ENCODE measurements at places on chromosomes 1 and 21.

- no peak for DNase-seq
Measured at GRCh38 chr1:208173749-208174148, 70.4 kb downstream of the PLXNA2 start.

DNA sequence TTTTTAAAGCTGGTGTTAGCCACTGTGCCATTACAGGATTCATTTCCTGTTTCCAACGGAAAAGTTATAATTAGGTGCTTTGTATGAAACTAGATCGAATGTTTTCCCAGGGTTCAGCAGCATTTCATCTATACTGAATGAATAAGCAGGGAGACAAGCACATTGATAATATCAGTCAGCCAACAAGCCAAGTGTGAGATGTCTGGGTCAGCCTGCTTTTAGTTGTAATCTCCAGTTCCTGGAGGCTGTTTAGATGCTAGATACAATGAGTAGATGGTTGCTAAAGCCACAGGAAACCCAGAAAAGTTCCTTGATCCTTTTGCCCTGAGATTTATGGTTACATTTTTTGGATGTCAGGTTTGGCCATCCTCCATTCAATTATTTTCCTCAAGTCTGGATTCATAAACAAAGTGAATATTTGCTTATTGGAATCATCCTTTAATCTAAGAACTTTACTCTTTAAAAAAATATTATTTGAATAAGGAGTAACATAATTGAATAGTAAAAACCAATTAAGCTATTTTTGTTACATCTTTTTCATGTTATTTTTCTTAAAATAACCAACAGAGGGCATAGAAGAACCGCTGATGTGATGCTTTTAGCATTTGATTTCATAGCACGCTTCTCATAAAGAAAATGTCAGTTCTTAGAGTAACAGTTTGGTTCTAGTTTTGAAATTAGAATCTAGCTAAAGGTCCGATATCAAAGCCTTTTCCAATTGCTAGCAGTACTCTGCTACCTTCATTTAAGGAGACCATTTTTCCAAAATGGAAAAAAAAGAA is 76.6 kb downstream of the HSPA13 start:
- DNase-seq = no peak

DNA sequence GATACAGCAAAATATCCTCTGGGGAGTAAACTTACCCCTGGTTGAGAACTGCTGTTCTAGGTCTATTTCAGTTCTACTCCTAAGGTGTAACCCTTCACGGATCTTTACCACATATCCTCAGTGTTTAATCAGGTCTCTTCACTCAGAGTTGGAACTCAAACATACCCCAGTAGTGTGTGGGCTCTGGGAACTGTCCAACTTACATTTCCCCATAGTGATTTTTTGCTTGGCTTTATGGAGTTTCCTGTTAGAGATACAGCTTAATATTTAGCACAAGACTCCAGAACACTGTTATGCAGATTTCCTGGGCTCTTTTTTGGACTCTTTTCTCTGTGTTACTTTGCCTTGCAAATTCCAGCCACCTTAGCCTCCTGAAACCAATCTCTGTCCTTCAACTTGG is 26.7 kb upstream of the LIN9 start:
- no peak for DNase-seq

DNA sequence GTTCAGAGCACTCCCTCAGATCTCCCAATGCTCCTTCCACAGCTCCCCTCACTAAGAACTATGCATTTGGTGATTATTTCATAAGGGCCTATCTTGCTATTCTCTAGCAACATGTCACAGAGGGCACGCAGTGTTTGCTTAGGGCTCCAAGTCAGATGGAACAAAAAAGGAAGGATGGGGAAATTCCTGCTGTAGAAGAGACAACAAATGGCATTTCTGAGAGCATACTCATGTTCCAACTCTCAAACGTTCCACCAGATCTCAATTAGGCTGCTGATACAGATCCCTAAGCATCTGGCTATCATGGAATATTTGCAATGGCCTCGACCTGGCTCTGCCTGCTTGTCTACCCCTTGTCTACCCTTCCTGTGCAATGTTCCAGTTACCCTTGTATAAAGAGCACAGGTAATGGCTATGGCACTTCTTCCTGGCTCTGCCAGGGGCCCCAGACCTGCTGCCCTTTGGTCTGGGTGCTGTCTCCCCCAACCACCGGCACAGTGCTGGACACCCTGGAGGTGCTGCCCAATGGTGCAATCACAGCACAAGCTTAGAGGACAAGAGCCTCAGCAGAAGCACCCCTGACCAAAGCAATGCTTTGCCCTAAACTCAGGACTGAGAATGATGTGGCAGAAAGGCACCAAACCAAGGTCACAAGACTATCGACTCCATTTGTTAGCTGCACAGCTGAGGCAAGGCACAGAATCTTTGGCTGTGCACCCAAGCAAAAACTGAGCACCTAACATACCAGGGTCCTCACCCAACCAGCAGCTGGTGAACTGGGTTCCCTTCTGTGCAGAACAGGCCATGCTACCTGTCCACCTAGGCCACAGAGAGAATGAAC is 3.6 kb downstream of the PARP1 start:
- DNase-seq = no peak
